Vagina (tissue), 2 donors: ENCODE measurements at places on chromosomes 3 and 15.

DNA sequence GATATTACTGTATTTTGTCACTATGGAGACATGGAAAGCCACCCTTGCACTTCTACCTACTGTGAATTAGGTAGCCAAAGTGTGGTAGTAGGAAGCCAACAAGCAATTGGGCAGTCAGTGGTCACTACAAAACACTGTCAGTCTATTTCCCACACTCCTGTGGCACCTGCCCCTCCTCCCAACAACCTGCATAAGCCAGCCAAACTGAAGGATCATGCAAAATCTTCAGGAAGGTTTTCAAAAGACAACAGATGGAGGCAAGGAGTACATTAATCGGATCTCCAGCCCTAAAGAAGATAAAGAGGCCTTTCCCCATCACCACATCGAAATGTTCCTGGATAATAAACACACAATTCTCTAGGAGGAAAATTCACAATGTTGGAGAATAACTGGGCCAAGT, 11.9 kb downstream of the POMGNT2 start:
- no peak for DNase-seq

- no peak for DNase-seq
Observed at GRCh38 chr3:137992592-137992991, 17.4 kb upstream of the CLDN18 start.

DNA sequence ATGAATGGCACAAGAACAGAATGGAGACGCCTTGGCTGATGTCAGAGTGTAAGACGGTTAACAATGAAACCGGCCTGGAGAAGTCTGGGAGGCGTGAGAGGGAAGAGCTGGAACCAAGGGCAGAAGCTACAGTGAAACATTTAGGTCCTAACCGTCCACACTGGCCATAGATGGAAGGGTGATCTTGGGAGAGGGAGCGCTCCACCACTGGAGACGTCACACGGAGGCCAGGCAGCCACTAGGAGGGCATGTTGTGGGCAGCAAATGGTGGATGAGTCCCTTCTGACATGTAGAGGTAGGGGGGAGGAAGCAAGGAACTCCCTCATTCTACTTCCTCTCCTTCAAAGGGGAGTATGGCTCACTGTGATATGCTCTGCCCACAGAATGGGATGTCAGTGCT, 23.8 kb downstream of the FEM1B start:
- DNase-seq: peak; percentile 67

GRCh38 chr15:50685191-50685975, 1.2 kb downstream of the TRPM7 start:
- DNase-seq: no peak

DNA sequence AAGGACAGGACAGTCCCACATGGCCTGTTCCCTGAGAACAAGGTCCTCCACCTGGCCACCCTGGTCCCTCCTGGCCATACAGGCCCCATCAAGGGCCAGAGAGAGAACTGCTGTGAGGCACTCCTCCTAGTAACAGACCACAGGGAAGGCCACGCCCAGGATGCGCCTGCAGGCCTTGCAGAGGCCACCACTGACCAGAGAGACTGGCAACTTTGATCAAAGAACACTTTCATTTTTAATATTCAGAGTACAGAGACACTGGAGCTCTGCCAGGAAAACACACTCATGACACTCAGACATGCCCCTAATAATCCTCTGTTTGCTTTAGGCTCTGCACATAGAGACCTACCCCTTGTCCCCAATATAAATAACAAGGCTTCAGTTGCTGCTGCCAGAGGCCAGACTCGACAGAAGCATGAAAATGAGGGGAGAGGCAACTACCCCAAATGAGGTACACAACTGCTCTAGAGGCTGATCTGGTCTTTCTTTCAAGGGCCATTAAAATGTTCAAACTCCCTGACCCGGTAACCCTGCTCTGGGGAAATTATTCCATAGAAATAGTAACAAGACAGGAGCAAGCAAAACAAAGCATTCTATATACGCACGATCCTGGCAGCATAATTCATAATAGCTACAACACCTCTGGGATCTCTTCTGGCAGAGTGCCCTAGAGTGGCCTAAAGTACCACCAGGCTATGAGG, 44.8 kb downstream of the CCDC12 start:
- DNase-seq: no peak

- no peak for DNase-seq
Observed at GRCh38 chr3:188524052-188524451, 370.1 kb downstream of the LPP start.

- DNase-seq: no peak
Observed at GRCh38 chr15:38053205-38053604, 118.8 kb downstream of the TMCO5A start.

DNA sequence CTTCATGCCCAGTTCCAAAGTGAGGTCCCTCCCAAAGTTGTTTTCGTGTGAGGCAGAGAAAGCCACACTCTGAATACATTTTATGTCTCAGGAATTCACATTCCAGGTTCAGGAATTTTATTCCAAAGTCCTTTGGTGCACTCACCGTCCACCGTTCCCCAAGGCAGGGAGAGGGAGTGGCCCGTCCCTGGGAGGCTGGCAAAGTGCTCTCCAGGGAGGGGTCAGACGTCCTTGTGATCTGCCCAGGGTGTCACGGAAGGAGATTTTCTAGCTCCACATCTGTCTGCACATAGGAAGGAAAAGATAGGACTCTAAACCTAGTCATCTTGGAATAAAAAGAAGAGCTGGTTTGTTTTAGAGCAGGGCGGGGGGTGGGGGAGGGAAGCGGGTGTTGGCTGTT, 47.9 kb downstream of the KLF13 start:
- no peak for DNase-seq

DNA sequence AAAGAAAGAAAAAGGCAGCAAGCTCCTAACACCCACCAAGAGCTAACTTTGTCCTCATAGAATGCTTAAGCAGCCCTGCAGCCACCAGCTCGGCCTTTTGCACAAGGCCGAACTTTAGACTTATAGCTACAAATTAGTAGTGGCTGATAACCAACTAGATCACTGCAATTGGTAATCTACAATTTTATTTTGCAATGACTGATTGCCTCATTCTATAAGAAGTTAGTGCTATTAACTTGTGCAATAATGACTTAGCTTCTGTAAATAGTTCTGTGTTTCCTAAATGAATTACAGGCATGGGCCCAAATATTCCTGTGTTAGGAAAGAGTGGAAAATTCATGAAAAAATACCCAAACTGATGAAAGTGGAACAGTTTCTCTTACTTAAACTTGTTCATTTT, 284.8 kb upstream of the CFAP20DC start:
- no peak for DNase-seq

- DNase-seq: no peak
Observed at GRCh38 chr3:10956531-10956930, 36.0 kb upstream of the SLC6A1 start.

GRCh38 chr15:43277231-43277823, 10.6 kb upstream of the TGM5 start:
- DNase-seq: peak; percentile 96

DNA sequence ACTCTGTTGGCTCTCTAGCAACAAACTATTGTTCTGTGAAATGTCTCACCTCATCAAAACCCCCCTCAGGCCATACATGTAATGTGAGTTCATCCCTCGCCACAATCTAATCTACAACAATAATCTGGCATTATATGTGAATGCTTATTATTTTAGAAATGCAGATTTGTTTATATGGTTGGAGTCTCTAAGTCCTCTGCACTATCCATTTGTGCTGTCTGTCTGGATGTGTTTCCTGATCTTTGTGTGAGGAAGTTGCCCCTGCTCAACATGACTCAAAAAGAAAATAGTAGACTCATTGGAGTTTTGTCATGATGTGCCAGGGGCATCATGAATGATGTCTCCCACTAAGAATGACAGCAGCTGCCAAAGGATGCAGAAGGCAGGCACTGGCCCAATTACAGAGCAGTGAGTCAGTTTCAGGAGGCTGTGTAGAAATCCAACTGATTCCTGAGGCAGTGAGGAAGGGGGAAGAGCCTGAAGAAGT, 161.6 kb upstream of the PDZRN3 start:
- no peak for DNase-seq

DNA sequence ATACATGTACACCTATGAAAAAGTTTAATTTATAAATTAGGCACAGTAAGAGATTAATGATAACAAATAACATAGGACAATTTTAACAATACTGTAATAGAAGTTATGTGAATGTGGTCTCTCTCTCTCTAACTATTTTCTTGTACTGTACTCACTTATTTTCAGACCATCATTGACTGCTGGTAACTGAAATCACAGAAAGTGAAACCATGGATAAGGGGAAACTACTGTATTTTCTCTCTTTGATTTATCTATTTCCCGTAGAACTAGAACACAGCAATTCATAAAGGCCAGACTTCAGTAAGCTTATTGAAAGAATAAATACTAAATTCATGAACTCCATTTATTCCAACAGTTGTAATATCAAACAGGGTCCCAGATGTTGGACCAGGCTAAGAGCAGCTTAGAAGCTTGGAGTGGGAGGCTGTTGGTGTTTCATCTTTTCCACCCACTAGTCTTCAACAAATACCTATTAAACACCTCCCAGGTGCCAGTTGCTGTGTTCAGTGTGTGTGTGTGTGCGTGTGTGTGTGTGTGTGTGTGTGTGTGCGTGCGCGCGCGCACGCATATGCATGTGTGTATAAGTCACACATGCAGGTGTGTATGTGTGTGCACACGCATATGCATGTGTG, 235.4 kb downstream of the FOXP1 start:
- no peak for DNase-seq

- no peak for DNase-seq
Observed at GRCh38 chr15:57370929-57371328, 5.4 kb upstream of the CGNL1 start.

DNA sequence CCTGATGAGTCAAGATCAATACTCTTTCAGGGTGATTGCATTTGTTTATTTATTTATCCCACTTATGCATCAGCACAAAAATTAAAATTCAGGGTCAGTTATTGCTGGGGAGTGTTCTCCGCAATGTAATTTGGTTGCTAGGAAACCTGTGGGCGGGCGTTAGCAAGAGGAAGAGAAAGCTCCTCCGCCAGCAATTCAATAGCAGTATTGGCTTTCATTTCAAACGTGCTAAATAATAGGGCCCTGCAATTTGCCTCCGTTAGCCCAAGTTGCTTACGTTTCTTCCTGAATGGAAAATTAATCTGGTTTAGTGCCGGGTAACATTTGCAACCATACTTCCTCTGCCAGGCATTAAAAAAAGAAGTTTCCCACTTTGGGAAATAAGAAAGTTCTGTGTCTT, 35.5 kb upstream of the PLCL2 start:
- DNase-seq: no peak

DNA sequence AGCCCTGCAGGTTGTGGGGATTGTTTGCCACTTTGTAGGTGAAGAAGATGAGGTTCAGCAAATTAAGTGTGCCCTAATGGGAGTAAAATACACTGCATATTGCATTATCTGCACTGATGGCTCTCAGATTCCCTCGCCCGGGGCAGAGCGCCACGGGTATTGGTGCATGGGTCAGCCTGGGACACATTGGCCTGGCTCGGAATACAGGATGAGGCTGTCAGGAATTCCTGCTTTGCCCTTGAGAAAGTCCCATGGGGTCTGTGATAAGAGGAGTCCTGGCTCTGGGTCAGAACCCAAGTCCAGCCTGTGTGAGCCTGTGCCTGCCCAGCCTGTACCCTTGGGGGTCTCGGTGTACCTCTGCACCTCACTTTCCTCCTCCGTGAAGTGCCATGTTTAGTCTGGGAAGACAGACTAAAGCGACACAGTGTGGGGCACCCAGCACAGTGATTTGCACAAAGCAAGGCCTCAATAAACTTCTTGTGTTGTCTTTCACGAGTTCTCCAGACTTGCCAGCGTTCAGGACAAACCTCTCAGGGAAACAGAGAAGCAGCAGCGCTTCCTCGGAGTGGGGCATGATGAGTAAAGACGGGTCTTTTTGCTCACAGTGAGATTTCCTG, 107.6 kb downstream of the LRRK1 start:
- peak; percentile 70 for DNase-seq

GRCh38 chr3:176587089-176587488, 610.2 kb downstream of the TBL1XR1 start:
- no peak for DNase-seq

DNA sequence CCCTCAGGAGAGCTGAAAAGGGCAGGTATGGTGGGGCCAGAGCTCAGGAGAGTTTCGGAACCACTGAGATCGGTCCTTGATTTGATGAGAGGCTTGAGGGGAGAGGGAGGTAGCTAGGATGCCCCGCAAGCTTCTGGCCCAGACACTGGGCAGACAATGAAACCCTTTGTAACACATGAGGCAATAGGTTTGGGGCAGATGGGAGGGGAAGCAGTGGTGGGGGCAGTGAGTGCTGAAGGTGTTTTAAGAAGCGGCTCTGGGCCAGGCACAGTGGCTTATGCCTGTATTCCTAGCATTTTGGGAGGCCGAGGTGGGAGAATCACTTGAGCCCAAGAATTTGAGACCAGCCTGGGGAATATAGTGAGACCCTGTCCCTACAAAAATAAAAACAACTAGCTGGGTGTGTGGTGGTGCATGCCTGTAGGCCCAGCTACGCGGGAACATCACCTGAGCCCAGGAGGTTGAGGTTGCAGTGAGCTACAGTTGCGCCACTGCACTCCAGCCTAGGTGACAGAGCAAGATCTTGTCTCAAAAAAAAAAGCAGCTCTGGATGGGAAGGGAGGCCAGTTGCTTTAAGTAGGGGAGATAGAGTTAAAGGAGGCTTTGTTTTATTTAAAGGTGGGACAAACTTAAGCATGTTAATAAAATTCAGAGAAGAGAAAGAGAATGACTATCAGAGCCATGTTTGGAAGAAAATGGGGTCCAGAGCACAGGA, 9.6 kb upstream of the SNX22 start:
- DNase-seq: no peak

DNA sequence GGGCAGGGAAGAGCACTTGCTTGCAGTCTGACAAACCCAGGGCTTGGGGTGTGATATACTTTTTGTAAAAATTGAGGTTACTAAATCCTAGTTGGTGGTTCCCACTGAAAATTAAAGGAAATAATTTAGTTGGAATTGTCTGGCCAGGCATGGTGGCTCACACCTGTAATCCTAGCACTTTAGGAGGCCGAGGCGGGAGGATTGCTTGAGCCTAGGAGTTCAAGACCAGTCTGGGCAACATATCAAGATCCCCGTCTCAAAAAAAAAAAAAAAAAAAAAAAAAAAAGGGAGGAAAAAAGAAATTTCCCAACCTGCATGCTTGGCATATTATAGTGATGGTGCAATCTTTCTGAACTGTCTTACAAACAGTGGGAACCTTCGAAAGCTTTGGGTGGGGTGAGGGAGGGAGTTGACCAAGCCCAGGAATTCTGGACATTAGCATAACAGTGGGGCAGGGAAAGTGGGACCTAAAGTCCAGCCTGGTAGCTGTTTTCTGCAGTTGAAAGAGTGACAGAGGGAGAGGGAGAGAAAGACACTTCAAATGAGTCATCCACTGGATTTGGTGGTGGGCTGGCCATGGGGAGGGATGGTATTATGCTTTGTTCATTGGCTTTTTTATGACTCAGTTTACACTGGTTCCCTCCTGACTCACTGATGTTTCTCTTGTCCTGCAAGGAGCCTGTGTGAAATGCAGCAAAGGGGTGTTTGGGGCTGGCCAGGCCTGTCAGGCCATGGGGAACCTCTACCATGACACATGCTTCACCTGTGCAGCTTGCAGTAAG, 41.1 kb downstream of the LIMD1 start:
- no peak for DNase-seq

- no peak for DNase-seq
Observed at GRCh38 chr3:123026565-123027291, 835 bp downstream of the SEMA5B start.
